ENCODE measurements at places on chromosomes 6 and 20. TPM values are rescaled to one million over a fixed set of nuclear protein-coding genes. Genes with fewer than 3 reads are reported as not detected.

ASIP gene
- not detected for total RNA-seq

NOX3 gene
- total RNA-seq, result not detected

- DNase-seq, result no peak
- no peaks in the 10 kb centered on the region for H3K27me3 ChIP-seq
- no peaks in the 10 kb centered on the region for H3K36me3 ChIP-seq
- peak overlapping the region; percentile 88 for H3K27ac ChIP-seq
Measured at GRCh38 chr6:25138934-25139415, 140.2 kb upstream of the CARMIL1 start.

DNA sequence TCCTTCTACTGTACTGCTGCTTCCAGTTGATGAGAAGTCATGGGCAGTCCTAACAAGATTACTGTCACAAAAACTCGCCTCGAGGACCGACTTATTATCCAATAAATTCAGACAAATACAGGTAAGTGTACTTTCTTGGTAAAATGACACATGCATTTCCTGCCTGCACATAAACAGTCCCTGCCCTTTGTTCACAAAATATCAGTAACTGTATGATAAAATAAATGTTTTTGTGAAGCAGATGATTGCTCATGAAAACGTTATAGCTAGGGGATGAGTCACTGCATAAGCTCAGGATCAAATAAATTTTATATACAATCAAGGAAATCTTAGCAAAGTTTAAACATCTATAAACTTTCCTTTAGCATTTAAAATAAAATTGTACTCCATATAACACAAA, 164.5 kb upstream of the RIPOR2 start:
- no peaks in the 10 kb centered on the region for H3K27me3 ChIP-seq
- H3K4me3 ChIP-seq, result no peak overlapping the region
- peaks cover 16% of the 10 kb centered on the region for H3K36me3 ChIP-seq
- H3K4me1 ChIP-seq, result peaks cover 4% of the 10 kb centered on the region

XKR7 gene
- total RNA-seq, result not detected

- peaks cover 28% of the 10 kb centered on the region for H3K4me1 ChIP-seq
- no peak overlapping the region for H3K4me3 ChIP-seq
- H3K36me3 ChIP-seq, result no peaks in the 10 kb centered on the region
- peak; percentile 42 for DNase-seq
- no peaks in the 10 kb centered on the region for H3K27me3 ChIP-seq
Measured at GRCh38 chr6:139881728-139882211, 507.3 kb upstream of the CITED2 start.

All from thyroid gland (tissue), 4 donors.